ENCODE measurements at places on chromosomes 13 and 19. TPM values are rescaled to one million over a fixed set of nuclear protein-coding genes. Genes with fewer than 3 reads are reported as not detected.
A peak's percentile ranks its signal among the peaks of the same experiment; 100 is the strongest.

GRCh38 chr19:46471811-46472543 is 614 bp upstream of the PNMA8A start:
- DNase-seq, result peak; percentile 73

The MYPOP gene
- 2.1 TPM for total RNA-seq

The SIAH3 gene
- total RNA-seq, result not detected

The RNF17 gene
- total RNA-seq, result not detected

- peak; percentile 51 for DNase-seq
These were observed 12.8 kb upstream of the UPF3A start for GRCh38 chr13:114268344-114269280.

The ADM5 gene
- under 0.01 TPM for total RNA-seq

DNA sequence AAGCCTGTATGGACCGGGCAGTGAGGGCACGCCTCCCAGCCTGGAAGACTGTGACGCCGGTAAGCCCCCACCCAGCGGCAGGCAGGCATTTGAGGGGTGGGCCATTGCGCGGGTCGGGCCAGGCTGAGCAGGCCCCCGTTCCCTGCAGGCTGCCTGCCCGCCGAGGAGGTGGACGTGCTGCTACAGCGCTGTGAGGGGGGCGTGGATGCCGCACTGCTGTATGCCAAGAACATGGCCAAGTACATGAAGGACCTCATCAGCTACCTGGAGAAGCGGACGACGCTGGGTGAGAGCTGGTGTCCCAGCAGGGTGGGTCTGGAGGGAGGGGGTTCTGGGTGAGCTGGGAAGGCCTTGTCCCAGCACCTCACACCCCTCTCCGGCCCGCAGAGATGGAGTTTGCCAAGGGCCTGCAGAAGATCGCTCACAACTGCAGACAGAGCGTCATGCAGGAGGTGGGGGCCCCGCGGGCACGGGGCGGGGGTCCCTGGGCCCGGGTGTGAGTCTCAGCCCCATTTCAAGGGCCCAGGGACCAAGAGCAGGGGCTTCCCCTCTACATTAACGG is 7.1 kb downstream of the ARHGAP45 start:
- no peak for DNase-seq

DNA sequence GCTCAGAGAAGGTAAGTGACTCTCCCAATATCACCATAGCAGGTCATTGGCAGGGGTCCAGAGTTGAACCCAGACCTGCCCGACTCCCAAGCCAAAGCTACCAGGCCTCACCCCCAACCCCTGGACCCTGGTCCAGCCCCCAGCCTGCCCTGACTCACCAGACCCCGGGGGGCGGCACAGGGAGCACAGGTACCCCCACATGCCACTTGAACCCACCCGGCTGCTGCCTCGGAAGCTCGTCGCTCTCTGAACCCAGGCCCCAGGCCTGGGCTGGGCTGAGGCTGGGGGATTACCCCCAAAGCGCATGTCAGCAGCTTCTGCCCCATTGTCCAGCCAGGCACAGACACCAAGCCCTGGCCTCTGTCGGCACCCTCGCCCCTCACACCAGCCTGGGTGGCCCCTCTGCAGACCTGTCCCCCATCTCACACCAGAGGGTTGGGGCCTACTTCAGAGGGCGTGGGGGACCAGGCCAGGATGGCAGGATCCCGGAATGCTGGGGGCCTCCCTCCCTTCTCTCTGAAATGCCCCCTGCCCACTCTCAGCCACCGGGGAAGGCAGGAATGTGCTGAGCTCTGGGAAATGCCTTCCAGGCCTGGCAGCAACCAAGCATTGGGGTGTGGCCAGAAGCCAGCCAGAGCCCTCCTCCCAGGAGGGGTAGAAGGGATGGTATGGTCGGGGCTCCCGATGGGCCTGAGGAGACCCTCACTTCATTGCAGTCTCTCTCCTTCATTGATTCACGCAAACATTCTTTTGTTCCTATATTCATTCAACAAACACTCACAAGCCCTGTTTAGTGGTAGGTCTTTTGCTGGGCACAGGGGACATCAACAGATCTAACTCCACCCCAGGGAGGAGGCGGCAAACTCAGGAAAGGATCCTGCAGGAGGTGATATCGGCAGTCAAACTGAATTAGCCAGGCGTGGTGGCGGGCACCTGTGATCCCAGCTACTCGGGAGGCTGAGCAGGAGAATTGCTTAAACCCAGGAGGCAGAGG is 1.7 kb upstream of the PRX start:
- peak; percentile 48 for DNase-seq

The ALDH16A1 gene
- 32.7 TPM for total RNA-seq

GRCh38 chr19:54682306-54682856 is 19.6 kb downstream of the LILRB4 start:
- no peak for DNase-seq

The ANGPTL8 gene
- not detected for total RNA-seq

The GJA3 gene
- total RNA-seq, result under 0.01 TPM

DNA sequence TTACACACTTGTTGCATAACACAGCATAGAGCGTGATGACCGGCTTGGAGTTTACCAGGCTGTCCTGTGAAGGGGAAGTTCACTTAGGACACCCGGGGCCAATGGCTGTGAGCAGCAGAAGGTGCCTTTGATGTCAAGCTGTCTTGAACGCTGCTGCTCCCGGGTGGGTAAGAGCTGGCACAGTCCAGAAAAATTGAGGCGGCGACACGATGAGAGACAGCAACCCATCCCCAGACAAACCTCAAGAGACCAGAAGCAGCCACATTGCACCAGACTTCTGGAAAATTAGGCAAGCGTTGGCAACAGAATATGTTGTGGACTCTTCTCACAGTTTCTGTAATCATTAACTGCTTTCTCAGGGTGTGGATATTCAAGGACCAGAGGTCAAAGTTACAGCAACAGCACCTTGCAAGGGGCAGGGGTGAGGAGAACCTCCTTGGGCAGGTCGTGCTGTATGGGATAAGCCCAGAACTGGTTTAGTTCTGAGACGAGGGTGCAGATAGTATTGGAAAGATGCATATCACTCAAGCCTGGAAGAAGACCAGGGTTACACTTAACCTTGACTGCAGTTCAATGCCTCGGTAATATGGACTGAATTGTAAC is 10.1 kb downstream of the NFILZ start:
- no peak for DNase-seq

- DNase-seq, result no peak
These were observed 5.7 kb downstream of the SYT3 start for GRCh38 chr19:50633973-50634372.

The GJB6 gene
- total RNA-seq, result not detected

GRCh38 chr19:1377176-1377964 is 6.3 kb upstream of the NDUFS7 start:
- no peak for DNase-seq

DNA sequence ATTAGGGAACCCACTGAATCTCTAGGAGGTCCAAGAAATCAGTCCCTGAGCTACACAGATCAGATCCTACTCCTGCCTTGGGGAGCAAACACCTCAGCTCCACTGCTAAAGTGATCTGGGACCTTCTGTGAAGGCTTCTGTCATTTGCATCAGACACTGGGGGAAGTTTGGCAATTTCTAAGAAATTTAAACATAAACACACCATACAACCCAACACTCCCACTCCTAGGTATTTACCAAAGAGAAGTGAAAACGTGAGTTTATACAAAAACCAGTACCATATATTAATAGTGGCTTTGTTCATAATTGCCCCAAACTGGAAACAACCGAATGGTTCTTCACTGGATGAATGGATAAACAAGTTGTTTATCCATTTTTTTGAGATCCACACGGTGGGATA is 7.3 kb upstream of the TYROBP start:
- no peak for DNase-seq

GRCh38 chr19:46943150-46943946 is 76.3 kb upstream of the NPAS1 start:
- DNase-seq, result no peak

The ANGPTL4 gene
- 1.1 TPM for total RNA-seq

- DNase-seq, result no peak
These were observed 42.5 kb downstream of the DNM2 start for GRCh38 chr19:10760273-10760944.

The SHISA2 gene
- 4.3 TPM for total RNA-seq
